ENCODE measurements at places on chromosomes 2 and 18.

DNA sequence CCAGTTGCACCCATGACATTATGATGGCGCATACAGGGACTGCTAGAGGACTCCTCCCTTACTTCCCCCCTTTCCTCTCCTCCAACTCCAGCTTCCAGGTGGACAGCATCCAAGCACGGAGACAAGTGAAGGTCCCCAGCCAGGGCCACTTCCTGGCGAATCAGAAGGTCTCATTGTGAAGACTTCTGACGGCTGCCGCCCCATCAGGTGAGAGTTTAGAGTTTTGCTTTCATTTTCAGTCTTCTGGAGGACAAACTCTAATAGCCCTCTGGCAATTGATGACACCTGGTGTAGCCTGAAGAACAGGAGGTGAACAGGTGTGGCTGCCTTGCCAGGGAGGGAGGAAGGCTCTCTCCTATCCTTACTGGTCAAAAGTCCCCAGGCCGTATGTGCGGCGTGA, 77.3 kb upstream of the KCNH7 start:
- no peak for DNase-seq

DNA sequence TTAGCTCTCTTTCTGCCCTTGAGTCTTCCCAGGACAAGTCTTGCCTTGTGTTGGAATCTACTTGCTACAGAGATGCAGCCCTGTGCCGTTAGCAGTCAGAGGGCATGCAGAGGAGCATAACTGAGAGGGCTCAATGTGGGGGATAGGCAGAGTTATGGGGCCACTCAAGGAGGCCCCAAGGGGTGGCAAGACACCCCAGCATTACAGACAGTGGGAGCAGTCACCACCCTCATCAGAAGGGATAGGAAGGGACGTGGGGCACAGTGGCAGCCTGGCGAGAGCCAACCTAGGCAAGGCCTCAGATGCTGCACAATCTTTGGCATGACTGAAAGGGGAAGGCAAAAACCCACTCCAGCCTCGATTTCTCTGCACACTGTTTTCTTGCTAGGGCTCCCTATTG, 169.1 kb downstream of the TMEM18 start:
- DNase-seq, result no peak

GRCh38 chr2:12456293-12457106, 260.2 kb upstream of the TRIB2 start:
- DNase-seq, result no peak

DNA sequence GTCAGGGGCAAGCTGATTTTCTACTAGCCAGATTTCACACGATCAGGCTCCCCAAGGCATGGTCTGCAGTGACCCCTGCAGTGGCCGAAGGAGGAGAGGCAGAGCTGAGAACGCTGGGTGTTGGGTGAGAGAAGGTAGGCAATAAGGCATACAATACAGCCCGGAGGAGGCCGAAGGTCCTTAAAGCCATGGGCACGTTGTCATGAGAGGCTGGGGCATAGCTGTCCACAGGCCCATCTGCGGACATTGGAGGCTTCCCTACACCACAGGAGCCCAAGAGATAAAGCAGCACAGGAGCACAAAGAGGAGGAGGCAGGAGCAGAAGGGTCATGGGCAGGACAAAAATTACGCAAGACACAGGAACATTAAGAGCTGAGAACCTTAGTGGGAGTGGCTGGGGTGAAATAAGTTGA, 16.7 kb upstream of the BZW1 start:
- DNase-seq, result no peak

GRCh38 chr2:184523732-184524131, 74.6 kb upstream of the ZNF804A start:
- DNase-seq, result no peak

- DNase-seq, result no peak
Measured at GRCh38 chr2:67408346-67408745, 11.2 kb downstream of the ETAA1 start.

DNA sequence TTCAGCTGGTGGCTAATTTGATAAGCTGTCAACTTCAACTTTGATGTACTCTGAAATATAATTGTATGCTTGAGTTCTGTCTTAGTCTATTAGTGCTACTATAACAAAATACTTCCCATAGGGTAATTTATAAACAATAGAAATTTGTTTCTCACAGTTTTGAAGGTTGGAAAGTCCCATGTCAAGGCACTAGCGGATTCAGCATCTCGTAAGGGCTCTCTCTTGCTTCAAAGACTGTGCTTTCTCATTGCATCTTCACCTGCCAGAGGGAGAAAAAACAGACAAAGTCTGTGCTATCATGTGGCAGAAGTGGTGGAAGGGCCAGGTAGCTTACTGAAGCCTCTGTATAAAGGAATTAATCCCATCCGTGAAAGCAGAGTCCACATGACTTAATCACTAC, 409.2 kb downstream of the CDH7 start:
- no peak for DNase-seq

GRCh38 chr18:37396971-37397720, 168.5 kb downstream of the CELF4 start:
- no peak for DNase-seq

GRCh38 chr2:67215214-67216055, 181.7 kb upstream of the ETAA1 start:
- no peak for DNase-seq

GRCh38 chr18:59961070-59961469, 61.3 kb downstream of the PMAIP1 start:
- no peak for DNase-seq

DNA sequence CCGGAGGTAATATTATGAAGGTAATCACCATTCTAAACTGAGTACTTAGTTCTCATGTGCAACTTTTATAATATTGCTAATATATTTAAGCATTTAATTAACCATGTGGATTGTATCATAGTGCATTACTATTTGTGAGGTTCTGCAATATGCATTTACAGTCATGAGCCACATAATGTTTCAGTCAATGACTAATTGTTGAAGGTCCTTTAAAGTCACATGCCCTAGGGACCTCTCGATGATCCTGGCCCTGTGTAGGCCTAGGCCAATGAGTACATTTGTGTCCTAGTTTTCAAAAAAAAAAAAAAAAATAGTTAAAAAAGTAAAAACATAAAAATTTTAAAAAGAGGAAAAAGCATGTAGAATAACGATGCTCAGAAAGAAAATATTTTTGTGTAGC, 298.0 kb downstream of the DSEL start:
- DNase-seq, result no peak

- DNase-seq, result no peak
Measured at GRCh38 chr2:10568736-10569432, 120.8 kb upstream of the ODC1 start.

- DNase-seq, result no peak
Measured at GRCh38 chr2:99285526-99285925, 15.5 kb downstream of the LYG1 start.

GRCh38 chr2:165575044-165575615, 105.6 kb downstream of the CSRNP3 start:
- no peak for DNase-seq

DNA sequence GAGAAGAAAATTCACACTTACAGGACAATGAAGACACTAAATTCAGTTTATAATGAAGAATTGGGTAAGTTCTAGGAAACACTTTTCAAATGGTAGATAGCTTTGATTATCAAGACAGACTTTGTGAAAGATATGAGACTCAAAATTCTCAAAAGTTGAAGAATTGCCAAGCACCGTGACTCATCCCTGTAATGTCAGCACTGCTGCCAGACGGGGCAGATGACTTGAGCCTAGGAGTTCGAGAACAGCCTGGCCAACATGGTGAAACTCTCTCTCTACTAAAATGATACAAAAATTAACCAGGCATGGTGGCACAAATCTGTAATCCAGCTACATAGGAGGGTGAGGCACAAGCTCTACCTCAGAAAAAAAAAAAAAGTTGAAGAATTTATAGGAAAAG, 1820.1 kb upstream of the LRRTM1 start:
- DNase-seq, result no peak
